ENCODE measurements at places on chromosomes 12 and 14.
A peak's percentile ranks its signal among the peaks of the same experiment; 100 is the strongest.

DNA sequence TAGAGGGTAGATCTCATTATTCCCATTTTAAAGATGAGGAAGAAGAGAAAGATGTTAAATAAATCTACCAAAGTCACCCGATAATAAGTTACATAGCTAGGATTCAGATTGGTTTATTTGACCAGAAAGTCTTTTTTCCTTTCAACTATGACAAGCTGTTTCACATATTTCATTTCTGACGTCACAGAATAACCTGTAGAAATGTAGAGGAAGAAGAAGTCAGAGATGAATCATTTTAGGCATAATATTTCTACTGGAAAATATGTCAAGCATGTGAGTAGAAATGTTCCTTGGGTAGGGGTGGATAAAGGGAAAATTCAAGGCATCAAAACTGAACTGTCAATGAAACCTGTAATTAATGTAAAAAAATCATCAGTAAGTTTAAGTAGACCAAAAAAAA, 107.0 kb downstream of the MGST1 start:
- peak; percentile 63 for DNase-seq

DNA sequence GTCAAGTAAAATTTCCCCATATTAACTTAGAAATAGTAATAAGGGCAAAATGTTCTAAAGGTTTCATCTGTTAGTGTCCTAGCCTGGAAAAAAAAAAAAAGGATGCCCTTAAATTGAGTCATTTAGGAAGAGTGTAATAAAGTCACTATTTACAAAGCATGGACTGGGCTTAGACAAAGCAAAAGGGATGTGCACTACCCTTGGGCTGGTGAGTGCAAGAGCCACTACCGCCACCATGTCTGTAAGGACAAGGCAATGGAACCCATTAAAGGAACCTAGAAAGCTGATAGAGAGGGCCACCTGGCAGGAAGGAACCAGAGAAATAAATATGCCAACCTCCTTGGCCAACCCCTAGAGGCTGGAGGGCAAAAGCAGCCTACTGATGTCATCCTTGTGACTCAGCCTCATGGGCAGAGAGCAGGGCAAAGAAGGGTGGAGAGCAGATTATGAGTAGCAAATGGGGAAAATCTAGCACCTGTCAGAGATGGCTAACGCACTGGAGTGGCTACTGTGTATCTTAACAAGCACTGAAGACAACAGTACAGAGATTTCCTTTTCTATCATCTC, 59.5 kb upstream of the FUT8 start:
- no peak for DNase-seq

- DNase-seq, result no peak
These were observed 91.7 kb downstream of the NKX2-1 start for GRCh38 chr14:36428350-36428749.

DNA sequence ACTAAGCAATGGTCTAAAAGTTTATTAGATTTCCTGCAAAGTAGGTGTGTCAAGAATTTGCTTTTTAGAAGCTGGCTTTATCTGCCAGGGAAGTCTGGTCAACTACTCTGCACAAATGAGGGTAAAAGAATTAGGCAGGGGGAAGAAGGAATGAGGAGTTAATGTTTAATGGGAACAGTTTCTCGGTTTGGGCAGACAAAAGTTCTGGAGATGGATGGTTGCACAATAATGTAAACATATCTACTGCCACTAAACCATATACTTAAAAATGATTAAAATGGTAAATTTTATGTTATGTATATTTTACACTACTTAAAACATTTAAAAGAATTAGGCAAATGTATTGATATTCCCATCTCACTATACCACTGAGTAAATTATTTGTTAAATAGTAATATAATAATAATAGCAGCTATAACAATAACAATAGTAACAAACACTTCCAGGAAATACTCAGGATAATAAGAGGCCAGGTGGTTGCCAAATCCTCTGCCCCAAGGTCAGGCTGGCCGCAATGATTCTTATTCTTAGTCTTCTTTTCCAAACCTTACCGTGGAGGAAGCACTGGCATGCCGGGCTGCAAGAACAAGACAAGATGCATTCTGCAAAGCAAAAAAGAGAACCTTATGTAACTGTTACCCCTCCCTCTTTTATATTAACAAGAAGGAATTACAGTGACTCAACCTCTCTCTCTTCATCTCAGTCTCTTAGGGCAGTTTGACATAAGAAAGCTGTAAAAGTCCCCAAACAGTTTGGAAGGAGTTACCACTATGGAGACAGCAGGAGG, 13.9 kb downstream of the CS start:
- no peak for DNase-seq

DNA sequence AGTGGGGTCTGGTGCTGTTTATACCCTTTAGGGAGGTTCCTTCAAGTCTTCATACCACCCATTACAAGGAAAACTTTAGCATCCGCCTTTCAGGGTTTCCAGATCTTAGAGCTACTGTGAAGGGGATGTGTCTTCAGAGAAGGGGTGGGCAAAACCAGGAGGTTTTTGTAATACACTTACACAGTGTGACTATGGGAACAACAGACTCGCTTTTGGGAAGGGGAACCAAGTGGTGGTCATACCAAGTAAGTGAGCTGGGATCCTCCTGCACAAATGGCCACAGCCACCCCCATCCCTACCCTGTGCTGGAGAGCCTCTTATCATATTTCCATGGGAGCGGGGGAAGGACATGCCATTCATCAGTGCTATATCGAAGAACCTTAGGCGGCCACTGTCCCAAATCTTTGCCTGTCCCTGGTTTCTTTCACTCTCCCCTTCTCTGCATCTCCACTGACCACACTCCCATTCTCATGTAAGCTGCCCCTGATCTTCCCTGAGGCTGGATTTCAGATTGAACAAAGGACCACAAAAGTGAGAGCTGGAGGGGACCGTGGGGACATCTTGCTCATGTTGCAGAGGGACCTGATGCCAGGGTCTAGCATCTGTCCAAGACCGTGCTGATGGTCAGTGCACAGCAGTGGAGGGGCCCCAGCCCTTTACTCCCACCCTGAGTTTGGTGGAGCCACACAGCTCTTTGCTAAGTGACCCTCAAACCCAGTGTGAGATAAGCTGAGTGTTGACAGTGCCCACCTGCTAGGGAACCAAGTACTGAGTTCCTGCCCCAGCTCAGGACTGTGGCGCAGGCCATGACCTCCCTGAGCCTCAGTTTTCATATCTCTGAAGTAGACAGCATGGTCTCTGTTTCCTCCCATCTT, 51.4 kb downstream of the DAD1 start:
- DNase-seq, result no peak

GRCh38 chr12:19236656-19237055, 107.1 kb downstream of the PLEKHA5 start:
- peak; percentile 77 for DNase-seq

DNA sequence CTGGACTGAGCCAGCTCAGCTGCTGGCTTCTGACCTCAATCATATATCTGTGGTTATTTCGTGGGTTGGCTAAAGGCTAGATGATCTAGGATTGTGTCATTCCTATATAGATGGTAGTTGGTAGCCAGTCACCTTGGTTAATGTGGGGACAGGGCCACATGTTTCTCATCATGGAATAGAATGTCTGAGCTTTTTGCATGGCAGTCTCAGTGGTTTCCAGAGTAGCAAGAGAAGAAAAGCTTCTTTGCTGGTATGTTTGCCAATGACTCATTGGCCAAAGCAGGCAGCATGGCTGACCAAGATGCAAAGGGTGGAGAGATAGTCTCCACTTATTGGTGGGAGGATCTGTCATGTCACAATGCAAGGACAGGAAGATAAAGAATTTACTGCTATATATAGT, 746.4 kb upstream of the FLRT2 start:
- DNase-seq, result peak; percentile 67

- no peak for DNase-seq
These were observed 3.9 kb downstream of the BCL11B start for GRCh38 chr14:99267837-99268781.

DNA sequence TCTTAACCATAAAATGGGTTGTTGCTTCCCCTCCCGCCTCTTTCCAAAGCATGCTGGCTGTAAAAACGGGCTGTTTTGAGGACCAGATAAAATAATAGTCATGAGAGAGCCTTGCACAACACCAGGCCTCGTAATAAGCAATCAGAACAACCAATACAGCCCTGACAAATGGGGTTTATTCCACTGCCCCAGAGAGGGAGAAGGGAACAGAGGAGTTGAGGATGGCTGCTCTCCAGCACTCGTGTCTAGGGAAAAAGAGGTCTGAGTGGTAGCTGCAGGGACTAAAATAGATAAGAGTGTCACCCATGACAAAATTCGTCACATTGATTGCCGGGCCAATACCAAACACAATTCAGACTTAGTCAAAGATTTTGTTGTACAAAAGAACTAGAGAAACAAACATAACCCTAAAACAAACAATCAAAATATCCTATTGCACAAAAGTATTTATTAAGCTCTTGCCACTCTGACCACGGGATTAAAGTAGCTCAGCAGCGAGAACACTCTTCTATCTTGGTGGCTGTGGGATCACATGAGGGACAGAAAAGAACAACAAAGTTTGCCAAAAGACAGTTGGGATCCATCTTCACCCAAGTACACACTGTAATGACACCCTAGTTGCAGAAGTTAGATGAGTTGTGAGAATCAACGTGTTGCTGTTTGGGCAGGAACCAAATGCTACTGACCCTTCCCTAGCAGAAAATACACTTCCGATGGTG, 188.0 kb downstream of the FOXN3 start:
- DNase-seq, result no peak

GRCh38 chr12:89826468-89826867, 117.8 kb upstream of the ATP2B1 start:
- DNase-seq, result no peak

DNA sequence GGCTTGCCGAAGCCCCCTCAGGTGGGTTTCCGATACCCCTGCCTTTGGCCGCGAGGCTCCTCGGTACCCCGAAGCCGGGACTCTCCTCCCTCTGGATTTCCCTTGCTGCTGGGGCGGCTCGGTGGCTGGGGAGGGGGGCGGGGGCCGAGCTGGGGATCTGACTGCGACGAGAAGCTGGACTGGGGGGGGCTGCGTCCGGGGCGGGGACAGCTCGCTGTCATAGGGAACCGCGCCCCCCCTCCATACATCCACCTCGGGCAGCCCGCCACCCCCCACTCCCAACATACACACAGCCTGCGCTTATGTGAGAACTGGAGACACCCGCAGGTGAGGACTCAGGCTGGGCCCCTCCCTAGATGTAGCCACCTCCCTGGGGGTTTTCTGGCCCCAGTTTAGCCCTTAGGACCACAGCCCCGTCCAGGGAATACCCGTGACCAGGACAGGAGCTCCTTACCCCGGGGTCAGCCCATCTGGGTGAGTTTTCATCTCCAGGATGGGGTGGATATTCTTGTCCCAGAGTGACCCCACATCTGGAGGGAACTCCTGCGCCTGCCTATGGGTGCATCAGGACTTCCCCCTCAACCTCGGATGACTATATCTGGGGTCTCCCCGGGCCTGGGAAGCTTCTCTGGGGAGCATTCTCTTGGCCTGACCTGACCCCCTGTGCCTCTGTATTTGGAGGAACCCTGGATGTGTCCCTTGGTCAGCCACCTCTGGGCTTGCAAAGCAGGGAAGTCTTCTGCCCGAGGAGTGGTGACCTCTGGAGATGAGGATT, 687 bp downstream of the ASIC1 start:
- DNase-seq, result no peak

GRCh38 chr12:130201037-130201436, 38.8 kb downstream of the FZD10 start:
- DNase-seq, result no peak

- no peak for DNase-seq
These were observed 111.0 kb upstream of the LHX5 start for GRCh38 chr12:113582521-113583218.

GRCh38 chr12:53941750-53942149, 3.1 kb downstream of the HOXC13 start:
- no peak for DNase-seq

DNA sequence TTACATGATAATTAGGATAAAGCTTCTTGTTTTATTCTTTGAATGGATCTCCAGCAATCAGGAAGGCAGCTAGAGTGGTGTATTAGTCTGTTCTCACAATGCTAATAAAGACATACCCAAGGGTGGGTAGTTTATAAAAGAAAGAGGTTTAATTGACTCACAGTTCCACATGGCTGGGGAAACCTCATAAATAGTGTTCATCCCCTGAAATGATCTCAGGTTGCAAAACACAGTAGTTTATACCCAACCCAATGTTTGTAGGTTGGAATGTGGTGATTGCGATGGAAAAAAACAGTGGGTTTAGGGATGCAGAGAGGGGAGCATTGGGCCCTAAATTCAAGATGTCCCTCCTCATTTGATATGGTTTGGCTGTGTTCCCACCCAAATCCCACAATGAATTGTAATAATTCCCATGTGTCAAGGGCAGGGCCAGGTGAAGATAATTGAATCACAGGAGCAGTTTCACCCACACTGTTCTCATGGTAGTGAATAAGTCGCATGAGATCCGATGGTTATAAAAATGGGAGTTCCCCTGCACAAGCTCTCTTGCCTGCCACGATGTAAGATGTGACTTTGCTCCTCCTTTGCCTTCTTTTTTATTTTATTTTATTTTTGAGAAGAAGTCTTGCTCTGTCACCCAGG, 11.5 kb downstream of the MUCL1 start:
- no peak for DNase-seq

- no peak for DNase-seq
These were observed 29.1 kb upstream of the TMEM263 start for GRCh38 chr12:106926657-106927056.

DNA sequence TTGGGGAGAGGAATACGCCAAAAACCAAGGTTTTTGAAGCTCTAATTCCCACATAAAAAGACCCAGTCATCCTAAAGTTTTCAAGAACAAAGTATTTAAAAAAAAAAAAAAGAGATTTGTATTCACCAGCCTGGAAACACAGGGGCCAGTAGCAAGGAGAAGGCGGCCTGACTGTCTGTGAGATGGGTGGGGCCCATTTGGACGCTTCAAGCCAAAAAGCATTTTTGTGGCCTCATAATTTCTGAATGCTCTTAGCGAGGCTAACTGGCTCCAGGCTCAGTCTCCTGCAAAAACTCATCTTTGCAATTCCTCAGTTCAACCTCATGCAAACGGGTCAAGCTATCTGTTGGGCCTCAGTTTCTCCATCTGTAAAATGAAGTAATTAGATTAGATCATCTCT, 514.1 kb downstream of the MED13L start:
- DNase-seq, result peak; percentile 57
